ENCODE measurements at places on chromosomes 6 and 20. TPM values are rescaled to one million over a fixed set of nuclear protein-coding genes. Genes with fewer than 3 reads are reported as not detected.

- peak; percentile 61 for DNase-seq
Measured at GRCh38 chr6:26286168-26286877, 78.7 kb upstream of the BTN3A2 start.

DNA sequence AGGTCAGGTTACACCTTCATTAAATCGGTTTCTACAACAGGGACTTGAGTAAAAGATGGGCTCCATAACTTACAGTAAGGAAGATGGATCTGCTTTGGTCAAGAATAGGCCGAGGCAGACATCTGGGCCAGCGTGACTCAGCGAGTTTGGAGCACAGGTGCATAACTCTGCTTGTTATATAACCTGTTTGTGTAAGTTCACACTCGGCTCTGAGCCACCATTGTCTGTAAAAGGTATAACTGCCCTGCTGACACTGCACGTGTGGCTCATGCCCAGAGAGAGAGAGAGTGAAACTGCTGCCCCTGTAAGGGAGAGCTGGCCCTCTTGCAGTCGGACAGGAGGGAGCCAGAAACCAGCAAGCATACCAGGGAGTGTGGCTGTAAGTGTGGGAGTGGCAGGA, 737.9 kb upstream of the SLC35B3 start:
- no peak for DNase-seq

DNA sequence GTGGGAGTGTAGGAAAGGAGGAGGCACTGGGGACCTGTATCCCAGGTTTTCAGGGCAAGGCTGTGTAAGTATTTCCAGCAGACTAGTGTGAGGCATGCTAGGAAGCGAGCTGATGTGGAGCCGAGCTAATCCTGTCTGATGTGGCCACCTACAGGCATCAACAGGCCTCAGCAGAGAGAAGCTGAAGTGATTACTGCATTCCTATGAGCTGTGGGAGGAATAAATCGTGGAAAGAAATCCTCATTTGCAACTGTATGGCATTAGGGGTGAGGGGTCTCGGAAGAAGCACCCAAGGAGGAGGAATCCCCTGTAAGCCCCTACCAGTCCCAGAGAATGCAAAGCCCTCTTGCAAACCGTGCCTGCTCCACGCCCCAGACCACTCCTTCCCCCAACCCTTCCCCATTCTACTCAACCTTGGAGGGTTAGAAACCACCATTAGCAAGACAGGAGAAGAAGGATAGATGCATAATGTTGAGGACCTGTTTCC, 41.6 kb downstream of the C6orf15 start:
- DNase-seq = no peak

DNA sequence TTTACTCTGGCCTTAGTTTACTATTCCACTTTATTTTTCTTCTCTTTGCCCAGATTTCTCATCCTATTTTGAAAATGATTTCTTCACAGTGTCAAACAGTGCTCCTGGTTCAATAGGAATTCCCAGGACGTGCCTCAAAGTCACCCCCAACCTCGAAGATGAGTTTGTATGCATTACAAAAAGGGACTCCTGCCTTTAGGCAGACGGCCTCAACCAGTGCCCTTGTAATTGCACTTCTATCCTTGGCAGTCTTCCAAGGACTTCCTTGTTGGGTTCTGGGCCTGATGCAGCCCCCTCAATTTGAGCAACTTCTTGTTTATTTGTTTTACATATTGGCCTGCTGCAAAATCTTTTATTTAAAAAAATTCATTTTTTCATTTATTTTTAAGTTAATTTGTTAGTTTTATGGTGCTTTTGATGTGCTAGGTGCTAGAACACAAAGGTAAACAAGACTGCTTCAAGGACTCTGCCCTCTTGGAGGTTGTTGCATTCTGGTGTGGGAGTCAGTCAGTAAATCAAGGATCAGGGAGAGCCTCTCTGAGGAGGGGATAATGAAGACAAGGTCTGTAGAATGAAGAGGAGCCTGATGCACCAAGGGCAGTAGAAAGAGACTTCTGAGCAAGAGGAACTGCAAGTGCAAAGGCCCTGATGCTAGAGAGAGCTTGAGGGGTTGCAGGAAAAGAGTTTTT, 181.5 kb upstream of the LAMP5 start:
- DNase-seq = no peak

DNA sequence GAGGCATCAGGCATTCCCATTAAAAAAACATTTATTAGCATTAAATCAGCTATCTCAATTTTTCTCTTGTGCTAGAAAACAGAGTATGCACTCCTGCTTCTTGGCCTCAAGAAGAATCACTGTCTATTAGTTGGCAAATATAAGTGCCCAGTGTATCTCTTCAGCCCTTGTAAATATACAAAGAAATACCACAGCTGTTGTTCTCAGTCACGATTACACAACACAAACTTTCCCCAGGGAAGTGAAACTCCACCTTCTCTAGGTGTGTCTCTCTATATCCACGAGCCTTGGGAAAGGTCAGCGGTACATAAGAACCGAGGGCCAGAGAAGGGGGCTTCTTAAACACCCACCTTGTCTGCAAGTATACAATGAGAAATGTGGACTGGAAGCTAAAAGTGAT, 194.7 kb downstream of the PKHD1 start:
- no peak for DNase-seq

DNA sequence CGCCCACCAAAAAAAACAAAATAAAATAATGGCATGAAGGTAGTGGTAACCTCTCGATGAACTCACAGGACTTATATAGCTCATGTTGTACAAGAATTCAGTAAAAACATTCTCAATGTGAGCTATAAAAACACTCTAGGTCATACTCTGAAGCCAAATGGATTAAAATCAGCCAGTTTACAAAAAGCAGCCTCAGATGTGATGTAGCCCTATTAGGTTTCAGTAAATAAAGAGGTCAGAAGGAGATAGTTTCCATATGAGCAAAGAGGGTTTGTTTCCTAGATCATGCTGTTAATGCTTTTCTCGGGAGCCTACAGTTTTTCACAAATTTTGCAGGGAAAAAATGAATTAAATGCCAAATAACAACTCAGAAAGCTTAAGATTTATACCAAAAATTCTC, 319.5 kb upstream of the HSF2 start:
- no peak for DNase-seq

- no peak for DNase-seq
Measured at GRCh38 chr6:20540683-20541082, 6.4 kb downstream of the CDKAL1 start.

GRCh38 chr20:63968928-63969760, 586 bp downstream of the ZNF512B start:
- DNase-seq = peak; percentile 9

GRCh38 chr20:45796337-45797065, 4.7 kb downstream of the DNTTIP1 start:
- DNase-seq = no peak

DNA sequence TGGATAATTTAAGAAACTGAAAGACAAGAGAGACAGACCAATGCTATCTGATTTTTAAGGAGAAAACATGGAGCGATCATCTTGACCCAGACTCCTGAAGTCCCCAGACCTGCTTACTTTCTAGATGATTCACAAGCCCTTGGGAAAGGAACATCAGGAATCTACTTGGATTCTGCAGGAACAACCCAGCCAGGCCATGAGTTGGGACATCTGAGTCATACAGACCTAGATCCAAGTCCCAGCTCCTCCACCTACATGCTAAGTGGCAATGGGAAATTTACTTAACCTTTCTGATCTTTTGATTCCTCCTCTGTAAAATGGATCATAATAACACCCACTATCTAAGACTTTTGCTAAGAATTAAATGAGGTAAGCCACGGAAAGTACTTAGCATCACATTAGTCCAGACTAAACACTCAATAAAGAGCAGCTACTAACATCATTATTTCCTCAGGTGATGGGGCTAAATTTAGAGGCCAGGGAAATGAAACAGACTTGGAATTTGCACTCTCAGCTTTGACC, 61.0 kb upstream of the MAFB start:
- no peak for DNase-seq

DNA sequence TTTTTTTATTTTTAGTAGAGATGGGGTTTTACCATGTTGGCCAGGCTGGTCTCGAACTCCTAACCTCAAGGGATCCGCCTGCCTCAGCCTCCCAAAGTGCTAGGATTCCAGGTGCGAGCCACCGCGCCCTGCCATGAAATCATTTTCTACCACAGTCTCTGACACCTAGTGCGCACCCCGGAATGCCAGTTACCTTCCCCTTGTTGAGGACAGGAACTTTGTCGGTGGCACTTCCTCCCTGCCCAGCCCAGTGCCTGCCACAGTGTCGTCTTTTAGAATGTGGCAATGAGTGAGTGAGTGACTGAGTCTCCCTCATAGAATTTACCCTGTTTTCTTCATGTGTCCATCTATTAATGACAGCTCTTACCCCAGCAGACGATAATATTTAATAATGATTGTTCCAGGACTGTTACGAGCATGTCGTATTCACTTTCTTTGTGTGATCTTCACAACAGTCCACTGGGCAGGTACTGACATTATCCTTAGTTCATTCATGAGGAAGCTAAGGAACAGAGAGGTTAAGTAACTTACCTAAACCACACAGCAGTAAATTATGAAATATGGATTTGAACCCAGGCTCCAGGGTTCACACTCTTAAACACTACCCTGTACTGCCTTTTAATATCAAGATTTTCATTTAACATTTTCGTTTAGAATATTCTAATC, 1.8 kb downstream of the OSBPL2 start:
- DNase-seq = no peak

SLC26A8 gene
- not detected for total RNA-seq

GNAS-AS1 gene
- total RNA-seq = 4.3 TPM

HLA-G gene
- total RNA-seq = 0.38 TPM

SPATS1 gene
- not detected for total RNA-seq

DDX27 gene
- total RNA-seq = 46.0 TPM

LSM14B gene
- total RNA-seq = 84.3 TPM

BCLAF1 gene
- total RNA-seq = 265 TPM

C20orf144 gene
- 0.27 TPM for total RNA-seq

GRIK2 gene
- 6.3 TPM for total RNA-seq
